ENCODE measurements at places on chromosomes 5 and 9.
A peak's percentile ranks its signal among the peaks of the same experiment; 100 is the strongest.

GRCh38 chr5:103590221-103590620 lies 27.6 kb upstream of the NUDT12 start:
- no peak for DNase-seq

GRCh38 chr5:107325866-107326265 lies 344.9 kb downstream of the EFNA5 start:
- DNase-seq, result no peak

DNA sequence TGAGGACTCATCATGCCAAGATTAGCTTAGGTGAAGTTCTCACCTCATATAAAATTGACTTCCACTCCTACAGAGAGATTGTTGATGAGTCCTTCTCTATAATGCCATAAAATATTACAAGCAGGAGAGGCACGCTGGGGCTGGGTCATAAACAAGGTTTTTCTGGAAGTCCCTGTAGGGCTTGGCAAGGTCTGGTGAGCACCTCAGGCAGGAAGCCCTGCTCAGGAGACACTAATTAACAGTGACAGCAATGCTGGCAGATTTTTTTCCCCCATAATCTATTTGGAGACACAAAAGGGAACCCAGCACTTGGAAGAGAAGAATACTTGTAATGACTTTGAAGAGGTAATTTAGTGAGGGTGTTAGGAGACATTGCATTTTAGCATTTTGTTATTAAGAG lies 118.7 kb downstream of the DIRAS2 start:
- no peak for DNase-seq

DNA sequence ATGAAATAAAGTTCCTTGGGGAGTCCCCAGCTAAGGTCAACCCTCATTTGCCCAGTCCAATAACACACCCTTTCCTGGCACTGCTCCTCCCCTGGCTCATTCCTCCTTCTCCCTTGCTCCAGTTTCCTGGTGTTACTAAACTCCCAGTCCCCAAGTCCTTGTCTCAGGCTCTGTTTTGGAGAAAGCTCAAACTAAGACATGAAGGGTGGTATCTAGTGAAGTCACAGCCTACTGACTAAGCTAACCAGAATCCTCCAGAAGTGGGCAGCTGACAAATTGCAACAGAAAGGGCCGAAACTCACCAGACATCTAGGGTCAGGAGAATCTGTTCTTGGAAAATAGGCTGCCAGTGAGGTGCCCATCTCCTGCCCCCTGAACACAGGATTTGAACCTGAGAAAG lies 118.7 kb upstream of the NEK6 start:
- peak; percentile 60 for DNase-seq

GRCh38 chr5:102974177-102974576 lies 145.8 kb downstream of the GIN1 start:
- DNase-seq, result no peak

- no peak for DNase-seq
Measured at GRCh38 chr9:89658401-89658800, 53.6 kb downstream of the GADD45G start.

Data from astrocyte of the hippocampus (primary cell).